NCI-H1694 treated with DMSO at 0.1 percent for 48 hours (cell line): ENCODE measurements at places on chromosomes 6 and 20.

DNA sequence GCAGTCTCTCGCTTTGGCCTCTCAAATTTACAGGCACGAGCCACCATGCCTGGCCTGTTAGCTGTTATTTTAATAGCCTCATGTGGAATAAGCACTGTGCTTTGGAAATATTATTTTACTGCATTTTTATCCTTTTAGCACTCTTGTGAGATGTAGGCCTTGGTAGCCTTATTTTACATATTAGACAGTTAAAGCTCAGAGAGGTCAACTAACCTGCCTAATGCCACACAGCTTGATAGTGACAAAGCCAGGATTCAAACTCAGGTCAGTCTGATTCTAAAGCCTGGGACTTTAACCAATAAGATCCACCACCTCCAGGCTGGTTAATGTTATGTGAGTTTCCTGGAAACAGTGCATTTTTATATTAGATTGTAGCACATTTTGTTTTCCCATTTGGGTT lies 9.5 kb downstream of the TNFAIP3 start:
- no peak for DNase-seq

- DNase-seq = no peak
Measured at GRCh38 chr20:33790566-33790965, 20.6 kb upstream of the CHMP4B start.

- DNase-seq = no peak
Measured at GRCh38 chr6:137917551-137918325, 50.7 kb downstream of the TNFAIP3 start.

GRCh38 chr6:37225350-37226169 lies 32.0 kb upstream of the TBC1D22B start:
- DNase-seq = no peak

GRCh38 chr6:340991-341827 lies 48.9 kb downstream of the DUSP22 start:
- no peak for DNase-seq
